ENCODE measurements at places on chromosomes 7 and 10.
A peak's percentile ranks its signal among the peaks of the same experiment; 100 is the strongest.

- no peak for DNase-seq
Measured at GRCh38 chr7:8177109-8177933, 84.6 kb downstream of the ICA1 start.

GRCh38 chr10:124554085-124554858 is 92.6 kb downstream of the LHPP start:
- no peak for DNase-seq

DNA sequence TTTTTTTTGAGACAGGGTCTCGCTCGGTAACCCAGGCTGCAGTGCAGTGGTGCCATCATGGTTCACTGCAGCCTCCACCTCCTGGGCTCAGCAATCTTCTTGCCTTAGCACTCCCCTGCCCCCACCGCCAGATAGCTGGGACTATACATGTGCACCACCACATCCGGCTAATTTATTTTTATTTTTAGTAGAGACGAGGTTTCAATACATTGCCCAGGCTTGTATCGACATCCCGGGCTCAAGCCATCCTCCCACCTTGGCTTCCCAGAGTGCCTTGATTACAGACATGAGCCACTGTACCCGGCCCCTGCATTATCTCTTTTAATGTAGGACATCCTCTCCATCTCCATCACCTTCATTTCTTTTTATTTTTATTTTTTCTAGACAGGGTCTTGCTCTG is 213.3 kb downstream of the CUX1 start:
- no peak for DNase-seq

- DNase-seq: no peak
Measured at GRCh38 chr7:108307194-108307593, 149.0 kb downstream of the NRCAM start.

DNA sequence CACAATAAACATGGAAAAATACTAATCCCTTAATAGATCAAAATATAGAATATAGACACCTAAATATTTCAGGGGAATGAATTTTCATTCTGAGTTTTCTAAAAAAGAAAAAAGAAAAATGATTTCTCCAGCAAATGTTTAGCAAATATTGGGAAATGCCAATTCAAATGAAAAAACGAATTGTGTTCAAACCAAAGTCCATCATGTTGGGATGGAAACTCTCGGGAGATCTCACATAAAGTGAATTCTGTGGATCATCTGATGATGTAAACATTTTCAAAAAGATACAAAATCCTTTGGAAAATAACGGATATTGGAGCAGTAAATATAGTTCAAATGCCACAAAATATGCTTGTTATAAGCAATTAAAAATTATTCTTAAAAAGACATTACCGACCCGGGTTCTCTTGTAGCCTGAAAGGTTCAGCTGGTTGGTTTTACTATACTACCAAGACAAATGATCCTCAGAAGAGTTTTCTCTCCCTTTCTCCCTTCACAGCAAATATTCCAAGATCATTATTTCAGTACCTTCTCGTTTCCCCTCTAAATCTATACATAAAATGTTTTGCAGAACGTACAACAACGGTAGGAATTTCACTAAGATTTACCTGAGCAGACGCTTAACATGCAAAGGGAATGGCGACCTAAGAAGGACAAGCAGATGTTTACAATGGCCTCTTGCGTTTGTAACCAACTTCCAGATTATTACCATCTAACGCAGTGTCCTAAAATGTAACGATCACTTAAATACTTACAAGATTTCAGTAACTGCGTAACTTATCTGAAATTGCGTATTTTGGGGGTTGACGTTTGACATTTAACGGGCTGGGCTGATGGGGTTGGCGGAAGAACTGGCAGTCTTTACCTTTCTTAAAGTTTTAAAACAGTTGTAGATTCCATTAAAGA is 2.5 kb downstream of the HOXA13 start:
- no peak for DNase-seq

GRCh38 chr7:52917982-52918578 is 117.4 kb upstream of the POM121L12 start:
- DNase-seq: no peak

- no peak for DNase-seq
Measured at GRCh38 chr10:48473704-48474103, 131.2 kb downstream of the ARHGAP22 start.

DNA sequence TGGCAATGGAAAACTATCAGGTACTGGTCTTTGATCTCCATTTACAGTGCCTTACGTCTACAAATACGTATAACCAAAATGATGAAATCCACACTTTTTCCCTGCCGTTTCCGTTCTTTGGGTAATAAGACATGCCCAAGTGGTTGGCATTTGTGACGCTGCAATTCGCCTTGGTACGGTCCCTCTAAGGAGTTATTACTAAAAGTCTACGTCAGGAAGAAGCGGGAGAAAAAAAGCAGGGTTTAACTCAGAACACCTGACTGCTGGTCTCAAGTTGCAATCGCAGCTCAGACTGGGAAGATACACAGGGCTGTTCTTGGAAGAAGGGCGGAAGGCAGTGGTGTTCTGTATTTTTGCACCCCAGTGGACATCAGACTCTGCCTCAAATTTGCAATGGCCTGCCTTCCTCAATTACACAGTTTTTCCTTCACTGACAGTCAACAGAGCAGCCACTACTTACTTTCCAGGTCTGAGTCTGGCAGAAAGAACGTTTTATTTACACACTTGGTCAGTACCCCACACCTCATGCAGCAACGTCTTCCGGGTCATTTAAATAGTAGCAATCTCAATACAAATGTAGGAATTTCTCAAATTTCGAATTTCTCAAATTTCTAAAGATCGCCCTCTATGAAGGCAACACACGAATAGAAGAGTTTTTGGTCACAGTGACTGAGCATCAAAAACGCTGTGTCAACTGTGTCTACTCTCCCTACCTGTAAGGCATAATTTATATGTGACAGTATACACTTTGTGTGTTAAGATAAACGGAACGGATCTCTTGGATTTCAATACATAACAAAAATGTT is 2.1 kb downstream of the BAIAP2L1 start:
- DNase-seq: no peak

- peak; percentile 64 for DNase-seq
Measured at GRCh38 chr10:133329491-133330202, 7.0 kb downstream of the CALY start.

GRCh38 chr10:72679838-72680241 is 12.1 kb upstream of the MCU start:
- DNase-seq: no peak

GRCh38 chr7:42852531-42852930 is 59.3 kb downstream of the C7orf25 start:
- no peak for DNase-seq

- DNase-seq: no peak
Measured at GRCh38 chr7:8386926-8387550, 46.4 kb upstream of the NXPH1 start.

GRCh38 chr7:41861642-41862041 is 158.8 kb upstream of the INHBA start:
- DNase-seq: no peak

GRCh38 chr7:7563813-7564212 is 2.9 kb upstream of the MIOS start:
- DNase-seq: no peak

DNA sequence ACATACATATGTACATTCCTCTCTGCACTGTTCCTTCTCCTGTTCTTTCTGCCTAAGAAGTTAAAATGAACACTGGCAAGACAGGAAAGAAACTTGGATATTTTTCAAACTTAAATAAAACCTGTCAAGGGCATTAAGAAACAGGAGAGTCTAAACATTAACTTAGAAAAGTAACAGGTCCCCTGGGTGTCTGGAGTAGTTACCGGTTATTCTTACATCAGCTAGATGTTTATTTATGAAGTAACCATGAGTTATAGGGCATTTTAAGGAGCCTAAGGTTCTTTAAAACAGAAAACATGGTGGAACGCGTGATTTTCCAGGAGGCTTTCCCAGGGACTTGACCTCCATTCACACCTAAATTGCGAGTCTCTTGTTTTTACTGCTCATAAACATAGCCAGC is 148.2 kb downstream of the PRKCQ start:
- DNase-seq: no peak

GRCh38 chr10:123890226-123890625 is 1.4 kb downstream of the CPXM2 start:
- no peak for DNase-seq

GRCh38 chr7:69959789-69960499 is 361.7 kb downstream of the AUTS2 start:
- DNase-seq: no peak

All from forelimb muscle (tissue), 1 donor.